GM19239 (cell line): ENCODE measurements at places on chromosomes 12 and 14.

- DNase-seq, result no peak
Observed at GRCh38 chr12:46386877-46387629, 14.5 kb upstream of the SLC38A2 start.

DNA sequence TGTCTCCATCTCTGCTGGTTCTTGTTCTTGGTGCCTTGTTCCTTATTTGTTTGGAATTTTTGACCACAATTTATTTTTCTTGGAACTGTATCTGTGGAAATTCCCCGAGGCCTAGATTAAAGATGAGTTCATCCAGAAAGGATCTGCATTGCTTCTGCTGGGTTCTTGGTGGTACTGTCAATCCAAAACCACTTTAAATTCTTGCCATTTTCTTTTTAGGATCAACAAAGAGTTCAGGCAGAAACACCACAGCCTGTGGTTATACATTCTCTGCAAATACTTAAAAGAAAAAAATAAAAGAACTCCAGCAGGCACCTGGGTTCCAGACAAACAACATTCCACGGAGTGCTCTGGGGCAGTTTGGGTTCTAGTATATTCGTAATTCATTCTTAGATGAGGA, 6.0 kb upstream of the VAMP1 start:
- no peak for DNase-seq

DNA sequence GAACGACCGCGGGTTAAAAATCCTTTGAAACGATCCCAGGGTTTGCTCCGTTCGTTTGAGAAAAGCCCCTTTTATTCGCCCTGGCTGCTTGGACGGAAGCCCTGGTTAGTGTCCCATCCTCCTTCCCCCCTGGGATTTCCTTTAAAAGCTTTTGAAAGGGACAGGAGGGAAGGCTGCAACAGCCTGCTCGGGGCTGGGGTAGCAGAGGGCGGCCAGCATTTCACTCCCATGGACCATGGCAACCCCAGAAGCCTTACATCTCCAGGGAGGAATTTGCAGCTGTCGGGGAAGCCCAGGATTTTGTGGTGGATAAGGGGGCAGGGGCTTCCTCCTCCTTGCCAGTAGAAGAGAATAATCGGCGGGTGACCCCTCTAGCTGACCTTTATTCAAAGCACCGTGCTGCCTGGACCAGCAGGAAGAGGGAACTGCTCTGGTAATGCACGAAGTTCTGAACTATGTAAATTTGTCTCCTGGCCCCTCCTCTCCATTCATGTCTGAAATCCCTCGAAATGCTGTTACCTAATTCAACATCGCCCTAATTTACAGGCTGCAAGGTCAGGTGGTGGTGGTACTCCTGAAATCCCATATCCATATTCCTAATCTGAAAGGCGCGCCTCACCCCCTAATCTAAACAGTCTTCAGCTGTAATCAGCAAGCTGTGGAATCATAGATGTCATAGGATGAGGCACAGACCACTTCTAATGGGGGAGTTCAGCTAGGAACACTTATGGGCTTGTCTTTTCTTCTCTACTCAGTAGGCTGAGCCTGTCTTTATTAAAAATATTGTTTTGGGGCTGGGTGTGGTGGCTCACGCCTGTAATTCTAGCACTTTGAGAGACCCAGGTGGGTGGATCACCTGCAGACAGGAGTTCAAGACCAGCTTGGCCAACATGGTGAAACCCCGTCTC, 1.0 kb upstream of the CLIP1 start:
- no peak for DNase-seq

GRCh38 chr12:119594399-119594730, 791 bp downstream of the TMEM233 start:
- no peak for DNase-seq

- DNase-seq, result no peak
Observed at GRCh38 chr12:4431866-4432265, 13.7 kb downstream of the FGF6 start.

GRCh38 chr12:128823216-128823915, 392 bp downstream of the SLC15A4 start:
- no peak for DNase-seq

- DNase-seq, result no peak
Observed at GRCh38 chr14:54226558-54226957, 170.2 kb upstream of the CDKN3 start.

DNA sequence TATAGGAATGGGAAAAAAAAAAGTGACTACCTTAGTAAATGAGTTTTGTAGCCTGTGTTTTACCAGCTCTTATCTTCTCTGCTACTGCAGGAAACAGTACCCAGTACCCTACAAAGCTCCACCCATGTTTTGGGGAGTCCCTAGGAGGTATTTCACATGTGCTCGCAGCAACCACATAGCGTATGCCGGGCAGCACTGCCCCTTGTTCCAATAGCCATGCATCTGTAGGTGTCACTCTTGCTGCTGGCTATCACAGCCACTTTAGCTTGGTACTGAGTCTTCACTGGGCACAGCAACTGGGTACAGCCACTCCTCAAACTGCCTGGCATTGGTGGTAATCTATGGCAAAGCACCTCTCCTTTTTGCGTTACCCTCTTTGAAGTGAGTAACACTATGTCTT, 2.0 kb upstream of the MDM1 start:
- DNase-seq, result no peak

DNA sequence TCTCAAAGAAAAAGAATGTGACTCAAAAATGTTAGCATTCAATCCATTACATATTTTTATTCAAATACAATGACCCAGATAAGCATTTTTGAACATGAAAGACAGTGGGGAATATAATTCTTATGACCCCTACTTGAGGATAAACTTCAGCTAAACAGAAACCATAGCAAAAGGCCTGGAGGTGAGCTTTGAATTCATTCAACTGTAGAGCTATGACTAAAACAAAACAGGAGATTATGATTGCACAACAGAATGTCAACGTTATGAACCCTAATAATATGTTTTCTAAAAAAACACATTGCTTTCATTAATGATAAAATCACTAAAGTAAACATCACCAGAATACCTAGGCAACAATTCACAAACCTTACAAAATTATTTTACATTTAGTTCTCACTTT, 27.8 kb downstream of the EFCAB11 start:
- DNase-seq, result no peak

GRCh38 chr12:34402899-34403705, 380.8 kb downstream of the ALG10 start:
- no peak for DNase-seq

- DNase-seq, result no peak
Observed at GRCh38 chr12:102095677-102096263, 24.1 kb downstream of the NUP37 start.

GRCh38 chr12:45582986-45583659, 146.4 kb upstream of the ARID2 start:
- DNase-seq, result no peak

- DNase-seq, result no peak
Observed at GRCh38 chr12:96136161-96136560, 58.0 kb upstream of the ELK3 start.

- no peak for DNase-seq
Observed at GRCh38 chr12:66584673-66585072, 94.2 kb downstream of the GRIP1 start.

GRCh38 chr14:41295734-41296133, 310.9 kb upstream of the LRFN5 start:
- no peak for DNase-seq

GRCh38 chr14:78254911-78255461, 84.8 kb downstream of the NRXN3 start:
- DNase-seq, result no peak

GRCh38 chr12:80567401-80567800, 123.4 kb downstream of the PTPRQ start:
- DNase-seq, result no peak

GRCh38 chr12:131363841-131364495, 346.9 kb upstream of the SFSWAP start:
- DNase-seq, result no peak

DNA sequence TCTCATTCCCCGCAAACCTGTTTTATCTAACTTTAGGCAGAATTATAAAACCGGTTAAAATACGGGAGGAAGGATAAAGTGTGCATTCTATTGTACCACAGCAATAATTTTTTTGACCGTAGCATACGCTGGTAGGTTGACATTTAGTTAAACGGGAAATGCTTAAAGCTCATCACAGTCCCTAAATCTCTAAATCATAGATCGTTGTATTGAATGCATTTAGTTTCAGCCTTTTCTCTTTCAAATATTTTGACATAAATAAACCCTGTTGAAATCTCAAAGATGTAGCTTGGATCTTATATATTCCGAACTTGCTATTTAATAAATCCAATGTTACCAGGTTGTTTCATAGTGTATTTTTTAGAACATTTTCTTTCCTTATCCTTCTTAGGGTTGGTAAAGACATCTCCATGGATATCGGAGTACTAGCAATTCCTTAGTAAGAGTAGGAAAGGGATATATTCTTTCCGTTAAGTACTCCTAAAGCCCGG, 798 bp downstream of the CLEC2B start:
- DNase-seq, result no peak

DNA sequence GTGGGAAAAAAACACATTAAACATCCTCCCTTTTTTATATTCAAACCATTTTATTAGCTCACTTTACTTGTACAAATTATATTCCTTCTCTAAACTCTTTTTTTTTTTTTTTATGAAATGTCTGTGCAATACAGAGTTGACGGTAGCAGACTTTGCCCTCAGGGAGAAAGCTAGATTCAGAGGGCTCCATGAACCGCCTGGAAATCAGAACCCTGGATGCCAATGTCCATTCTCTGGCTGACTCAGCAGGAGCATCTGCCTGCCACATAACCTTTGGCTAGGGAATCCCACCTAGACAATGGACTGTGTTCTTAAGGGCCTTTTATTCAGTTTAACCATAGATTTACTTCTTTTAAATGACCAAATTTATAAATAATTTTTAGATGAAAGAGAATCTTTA, 467.0 kb downstream of the MDGA2 start:
- DNase-seq, result no peak

GRCh38 chr12:116687888-116688287, 50.0 kb downstream of the SPRING1 start:
- DNase-seq, result peak; percentile 29

- no peak for DNase-seq
Observed at GRCh38 chr12:66822961-66823360, 144.1 kb upstream of the GRIP1 start.

DNA sequence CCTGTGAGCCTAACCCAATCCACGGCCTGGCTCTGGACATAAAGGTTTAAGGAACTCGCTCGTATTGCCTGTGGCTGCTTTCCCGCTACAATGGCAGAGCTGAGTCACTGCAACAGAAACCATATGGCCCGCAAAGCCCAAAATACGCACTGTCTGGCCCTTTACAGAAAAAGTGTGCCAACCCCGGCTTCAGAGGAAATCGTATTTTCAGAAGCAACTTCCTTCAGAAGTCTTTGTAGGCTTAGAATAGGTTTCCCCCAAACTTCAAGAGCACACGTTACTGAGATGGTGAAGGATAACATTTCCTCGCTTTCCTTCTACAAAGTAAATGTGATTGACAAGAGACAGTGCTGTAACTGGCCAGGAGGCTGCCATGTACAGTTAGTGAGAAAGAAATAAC, 34.8 kb upstream of the TESC start:
- DNase-seq, result no peak

DNA sequence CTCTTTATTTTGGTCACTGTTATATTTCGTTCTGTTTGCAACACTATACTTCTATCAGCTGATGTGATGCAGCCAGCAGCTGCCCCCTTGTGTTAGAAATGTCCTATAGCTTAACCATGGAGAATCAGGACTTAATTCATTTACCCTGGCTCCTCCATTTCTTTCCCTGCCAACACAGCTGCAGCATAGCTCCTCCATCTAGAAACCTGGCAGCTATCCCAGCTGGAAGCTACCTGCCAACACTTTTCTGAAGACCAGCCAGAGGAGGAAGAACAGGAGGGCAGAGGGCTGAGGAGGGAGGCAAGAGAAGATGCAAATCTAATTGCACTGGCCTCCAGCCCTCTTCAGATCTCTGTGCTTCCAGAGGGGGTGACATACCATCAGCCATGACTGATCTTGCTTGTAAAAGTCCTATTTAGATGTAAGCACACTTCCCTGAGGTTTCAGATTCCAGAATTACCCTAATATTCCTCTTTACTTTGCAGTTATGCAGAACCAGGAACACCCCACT, 156.8 kb upstream of the TMEM260 start:
- DNase-seq, result no peak

DNA sequence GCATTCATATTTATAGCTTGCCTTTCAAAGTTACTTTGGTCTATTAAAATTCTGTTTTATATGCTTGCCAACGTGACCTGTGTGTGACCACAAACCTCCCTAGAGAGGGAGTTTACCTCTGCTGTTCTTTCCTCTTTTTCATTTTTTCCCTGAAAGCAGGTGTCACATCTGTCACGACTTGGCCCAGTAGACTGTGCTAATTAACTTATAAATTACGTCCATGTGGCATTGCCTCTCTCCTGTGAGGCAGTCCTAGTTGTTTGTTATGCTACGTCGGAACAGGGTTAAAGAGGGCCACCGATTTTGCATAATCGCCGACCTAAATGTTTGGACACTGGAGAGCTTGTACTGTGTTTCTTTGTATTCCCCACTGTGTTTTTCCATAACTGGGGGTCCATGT, 343.9 kb upstream of the FLRT2 start:
- no peak for DNase-seq

DNA sequence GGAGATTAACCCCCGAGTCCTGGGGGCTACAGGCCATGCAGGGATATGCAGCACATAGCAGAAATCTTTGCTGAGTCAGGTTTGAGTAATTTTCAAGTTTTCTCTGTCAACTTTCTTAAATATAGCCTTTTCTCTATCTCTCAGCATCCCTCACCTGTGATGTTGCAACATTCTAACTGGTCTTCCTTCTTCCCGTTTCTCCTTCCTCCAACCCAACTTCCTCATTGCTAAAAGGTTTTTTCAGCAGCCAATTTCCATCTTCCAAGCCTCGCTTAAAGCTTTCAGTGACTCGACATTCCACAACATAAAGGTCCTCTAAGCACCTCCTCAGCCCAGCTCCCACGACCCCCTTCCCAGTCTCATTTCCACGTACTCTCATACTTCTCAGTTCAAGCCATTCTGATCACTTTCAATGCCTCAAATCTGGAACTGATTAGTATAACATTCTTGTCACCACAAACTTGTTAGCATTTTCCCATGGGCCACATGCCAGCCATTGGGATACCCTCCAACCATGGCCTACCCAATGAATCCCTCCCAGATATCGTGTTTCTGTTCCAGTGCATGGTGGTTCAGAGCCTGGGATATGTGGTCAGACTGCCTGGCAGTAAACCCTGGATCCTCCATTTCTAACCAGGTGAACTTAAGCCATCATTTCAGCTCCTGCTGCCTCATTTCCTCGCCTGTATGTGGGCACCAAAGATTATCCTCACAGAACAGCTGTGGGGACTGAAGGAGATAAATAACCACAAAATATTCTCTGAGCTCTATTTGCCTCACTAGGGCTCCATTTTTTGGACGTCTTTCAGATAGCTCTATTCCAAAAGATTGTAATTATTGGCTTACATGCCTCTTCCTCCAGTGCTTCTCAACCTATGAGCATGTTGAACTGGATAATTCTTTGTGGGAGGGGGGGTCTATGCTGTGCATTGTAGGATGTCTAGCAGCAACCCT, 65.8 kb downstream of the KCNK10 start:
- DNase-seq, result no peak
